ENCODE measurements at places on chromosomes 1 and 21.

GRCh38 chr1:155073377-155074242 lies 5.0 kb upstream of the EFNA3 start:
- no peak for DNase-seq

DNA sequence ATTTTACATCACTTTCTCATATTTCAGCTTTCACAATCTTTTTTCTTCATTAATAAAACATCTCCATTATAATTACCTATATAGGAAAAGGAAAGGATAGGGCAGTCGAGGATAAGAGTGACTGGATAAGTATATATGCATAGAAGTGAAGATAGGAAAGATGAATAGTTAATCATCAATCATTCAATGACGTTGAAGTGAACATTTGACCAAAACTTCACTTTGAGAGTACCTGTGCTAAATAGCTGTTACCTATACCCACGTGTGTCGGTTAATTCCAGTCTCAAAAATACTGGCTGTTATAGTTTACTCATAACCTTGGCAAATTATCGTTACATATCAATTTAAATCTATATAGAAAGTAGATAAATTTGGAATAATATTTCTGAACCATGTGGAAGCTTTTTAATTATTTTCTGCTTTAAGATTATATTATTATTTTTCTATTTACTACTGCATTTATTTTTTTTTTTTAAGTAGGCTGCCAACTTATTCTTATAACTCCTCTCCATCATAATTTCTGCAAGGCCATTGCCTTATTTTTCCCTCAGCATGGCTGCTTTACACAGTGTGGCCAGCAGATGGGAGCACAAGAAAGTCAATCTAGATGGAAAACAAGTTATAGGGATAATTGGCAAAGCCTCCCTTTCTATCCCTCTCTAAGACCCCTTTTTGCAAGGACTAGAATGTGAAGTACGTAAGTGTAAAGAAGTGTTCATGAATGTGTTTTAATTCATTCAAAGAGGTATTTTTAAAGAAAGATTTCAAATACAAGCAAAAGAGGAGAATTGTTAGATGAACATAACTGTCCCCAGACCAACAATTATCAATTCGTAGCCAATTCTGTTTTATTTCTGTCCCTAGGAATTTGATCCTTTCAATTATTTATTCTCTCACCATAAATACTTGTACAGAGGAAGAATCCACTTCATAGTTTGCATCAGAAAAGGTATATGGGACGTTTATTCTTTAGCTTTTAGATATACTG lies 290.4 kb downstream of the KCNT2 start:
- peak; percentile 28 for DNase-seq

GRCh38 chr1:239630767-239631166 lies 244.4 kb downstream of the CHRM3 start:
- peak; percentile 12 for DNase-seq

DNA sequence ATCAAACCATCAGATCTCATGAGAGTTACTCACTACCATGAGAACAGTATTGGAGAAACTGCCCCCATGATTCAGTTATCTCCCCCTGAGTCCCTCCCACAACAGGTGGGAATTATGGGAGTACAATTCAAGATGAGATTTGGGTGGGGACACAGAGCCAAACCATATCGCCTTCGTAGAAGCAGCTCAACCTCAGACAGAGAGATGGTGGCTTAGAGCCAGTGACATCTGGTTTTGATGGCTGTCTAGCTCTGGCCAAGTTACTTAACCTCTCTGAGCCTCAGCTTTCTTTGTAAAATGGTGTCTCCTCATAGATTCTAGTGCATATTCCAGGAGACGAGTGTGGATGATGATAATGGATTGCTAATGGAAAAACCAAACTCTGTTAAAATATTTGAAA lies 27.2 kb downstream of the MX1 start:
- DNase-seq: no peak

- DNase-seq: no peak
Observed at GRCh38 chr1:9120312-9120958, 8.5 kb downstream of the GPR157 start.

DNA sequence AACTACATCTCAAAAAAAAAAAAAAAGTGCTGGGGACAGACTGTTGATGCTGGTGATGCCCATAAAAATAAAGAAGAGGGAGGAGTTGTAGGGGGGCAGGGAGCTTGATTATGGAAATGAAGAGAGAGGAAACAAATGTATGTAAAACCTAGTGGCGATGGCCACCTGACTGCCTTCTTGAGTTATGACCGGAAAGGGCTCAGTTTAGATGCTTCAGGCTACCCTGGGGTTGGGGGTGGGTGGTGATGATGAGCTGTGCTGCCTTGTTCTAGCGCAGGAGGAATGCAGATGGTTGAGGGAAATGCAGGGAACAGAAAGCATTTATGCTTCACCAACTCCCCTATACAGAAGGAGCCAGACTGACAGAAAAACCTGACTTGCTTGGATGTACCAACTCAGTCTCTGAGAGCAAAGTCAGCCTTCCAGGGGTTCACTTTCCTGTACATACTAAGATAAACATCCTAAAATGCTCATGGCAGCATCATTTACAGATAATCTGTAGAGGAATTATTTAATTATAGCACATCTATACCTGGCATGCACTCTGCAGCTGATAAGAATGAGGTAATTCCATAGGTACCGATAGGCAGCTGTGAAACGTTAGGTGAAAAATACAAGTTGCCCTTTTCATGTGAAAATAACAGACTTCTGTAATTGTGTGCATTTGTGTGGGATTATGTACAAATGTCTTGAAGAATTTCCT lies 8.0 kb upstream of the BCAR3 start:
- DNase-seq: no peak

DNA sequence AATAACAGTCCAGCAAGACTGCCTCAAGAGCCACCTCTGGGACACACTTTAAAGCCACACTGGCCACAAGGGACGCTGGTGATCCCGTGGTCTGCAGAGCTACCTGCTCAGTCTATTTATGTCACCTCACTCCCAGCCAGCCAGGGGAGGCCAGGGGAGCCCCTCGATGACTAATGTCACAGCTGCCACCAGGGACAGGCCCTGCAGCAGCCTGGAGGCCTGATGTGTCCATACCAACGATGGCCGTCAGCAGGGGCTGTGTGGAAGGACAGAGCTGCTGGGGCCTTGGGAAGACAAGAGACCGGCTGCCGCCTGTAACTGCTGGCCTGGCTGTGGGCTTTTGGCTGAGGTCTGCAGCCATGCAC lies 71.0 kb downstream of the SIK1 start:
- no peak for DNase-seq

DNA sequence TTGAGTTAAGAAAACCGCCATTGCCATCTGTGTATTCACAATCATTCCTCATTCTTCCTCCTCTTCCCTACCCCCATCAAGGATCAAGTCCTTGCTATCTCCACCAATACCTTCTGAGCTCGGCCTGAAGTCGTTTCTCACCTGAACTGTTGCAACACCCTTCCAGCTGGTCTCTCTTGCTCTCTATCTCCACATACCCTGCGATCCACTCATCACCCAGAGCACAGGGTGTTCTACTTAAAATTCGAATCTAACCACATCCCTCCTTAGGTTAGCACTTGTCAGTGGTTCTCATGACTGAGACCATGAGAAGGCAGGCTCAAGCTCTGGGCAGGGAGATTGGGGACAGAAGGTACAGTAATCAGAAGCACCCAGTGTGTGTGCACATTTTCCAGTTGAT lies 4.6 kb downstream of the IVL start:
- no peak for DNase-seq

GRCh38 chr1:107139833-107140702 lies 771 bp upstream of the NTNG1 start:
- peak; percentile 39 for DNase-seq

DNA sequence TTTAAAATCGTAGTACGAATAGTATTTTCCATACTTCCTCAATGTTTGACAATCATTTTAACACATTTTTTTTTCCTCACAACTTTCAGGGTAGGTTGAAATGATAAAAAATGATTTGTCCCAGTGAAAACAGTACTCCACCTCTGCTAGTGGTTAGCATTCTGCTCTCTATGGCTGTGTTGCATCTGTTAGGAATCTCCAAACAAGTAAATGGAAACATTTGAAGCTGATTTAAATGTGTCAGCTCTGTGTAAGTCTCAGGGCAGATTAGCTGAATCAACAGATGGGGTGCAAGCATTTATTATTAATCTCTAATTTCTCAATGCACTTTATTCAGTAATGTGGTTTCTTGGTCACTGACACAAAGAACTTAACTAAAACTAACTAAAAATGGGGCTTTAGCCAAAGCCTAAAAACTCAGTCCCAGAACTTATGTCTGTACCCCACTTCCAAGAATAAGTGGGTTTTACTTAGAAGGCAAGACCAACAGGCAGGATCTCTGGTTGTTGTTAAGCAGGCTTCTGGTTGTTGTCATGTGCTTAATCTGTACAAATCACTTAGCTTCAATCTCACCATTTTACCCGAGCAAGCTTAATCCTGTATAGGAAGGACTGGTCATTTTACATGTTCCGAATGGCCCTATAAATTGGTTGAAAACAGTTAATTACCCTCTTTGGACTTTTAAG lies 67.8 kb downstream of the PRRX1 start:
- DNase-seq: no peak

- DNase-seq: peak; percentile 23
Observed at GRCh38 chr1:223074445-223075300, 68.4 kb downstream of the TLR5 start.

- DNase-seq: peak; percentile 33
Observed at GRCh38 chr1:39266269-39266668, 61.8 kb downstream of the MACF1 start.

DNA sequence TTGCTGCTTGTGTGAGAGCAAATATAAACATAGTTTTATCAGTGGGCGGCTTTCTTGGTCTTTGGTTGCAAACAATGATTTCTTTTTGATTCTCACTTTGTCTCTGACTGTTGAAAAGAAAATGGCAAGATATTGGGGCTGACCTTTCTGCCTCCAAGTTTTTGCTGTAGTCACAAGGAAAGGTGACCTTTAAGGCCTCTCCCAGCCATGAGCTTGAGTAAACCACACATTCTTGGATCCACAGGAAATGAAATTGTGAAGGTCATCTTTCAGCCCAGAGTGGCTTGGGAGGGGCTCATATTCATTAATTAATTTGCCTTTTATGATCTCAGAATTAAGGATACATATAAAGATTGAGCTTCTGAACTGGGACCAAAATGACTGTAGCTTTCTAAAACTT lies 241.6 kb downstream of the BACH1 start:
- DNase-seq: no peak

DNA sequence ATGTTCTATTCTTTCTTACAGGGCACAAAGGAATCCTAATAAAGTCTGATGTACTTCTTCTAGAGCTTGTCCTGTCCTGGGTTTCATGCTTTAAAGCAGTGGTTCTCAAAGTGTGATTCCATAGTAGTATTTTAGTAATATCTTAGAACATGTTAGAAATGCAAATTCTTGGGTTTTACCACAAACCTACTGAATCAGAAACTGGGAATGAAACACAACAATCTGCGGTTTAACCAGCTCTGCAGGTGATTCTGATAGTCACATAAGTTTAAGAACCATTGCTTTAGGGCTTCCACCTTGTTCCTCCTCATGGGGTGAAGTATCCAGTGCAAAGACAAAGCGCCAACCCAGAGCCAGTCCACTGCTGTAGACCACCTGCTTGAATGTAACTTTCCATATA lies 41.1 kb downstream of the NGF start:
- DNase-seq: no peak

- DNase-seq: no peak
Observed at GRCh38 chr1:109613361-109614147, 5.9 kb downstream of the GNAT2 start.

Data from iPS-NIHi11 (cell line).